ENCODE measurements at places on chromosomes 3 and 15.

GRCh38 chr3:43583481-43583880, 38.3 kb downstream of the ANO10 start:
- DNase-seq = peak; percentile 10

- DNase-seq = no peak
Observed at GRCh38 chr3:181267312-181267711, 277.8 kb upstream of the DNAJC19 start.

DNA sequence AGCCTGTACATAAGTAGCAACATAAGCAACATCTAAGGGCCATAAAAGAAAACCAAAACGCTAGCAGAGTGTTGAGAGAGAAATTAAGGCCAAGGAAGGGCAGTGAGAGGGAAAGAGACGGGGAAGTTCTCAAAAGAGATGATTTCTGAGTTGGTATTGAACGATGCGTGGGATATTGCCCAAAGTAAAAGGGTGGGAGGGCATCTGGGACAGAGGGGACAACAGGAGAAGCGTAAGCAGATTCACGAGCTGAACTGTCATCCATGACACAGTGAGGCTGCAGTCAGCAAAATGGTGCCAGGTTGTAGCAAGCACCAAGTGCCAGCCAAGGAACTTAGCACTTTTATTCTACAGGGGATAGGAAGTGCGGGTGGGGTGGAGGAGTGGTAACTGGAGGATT, 11.8 kb downstream of the NCEH1 start:
- DNase-seq = no peak

GRCh38 chr3:189188466-189188865, 16.7 kb downstream of the TPRG1 start:
- DNase-seq = no peak

- no peak for DNase-seq
Observed at GRCh38 chr3:138914870-138915502, 32.0 kb downstream of the FOXL2 start.

GRCh38 chr3:17176757-17177156, 292.0 kb downstream of the PLCL2 start:
- no peak for DNase-seq

- peak; percentile 50 for DNase-seq
Observed at GRCh38 chr3:39415983-39416382, 9.5 kb downstream of the RPSA start.

GRCh38 chr3:46614431-46614830, 2.1 kb downstream of the FAM240A start:
- no peak for DNase-seq

GRCh38 chr3:194575484-194576210, 57.6 kb downstream of the TMEM44 start:
- no peak for DNase-seq

DNA sequence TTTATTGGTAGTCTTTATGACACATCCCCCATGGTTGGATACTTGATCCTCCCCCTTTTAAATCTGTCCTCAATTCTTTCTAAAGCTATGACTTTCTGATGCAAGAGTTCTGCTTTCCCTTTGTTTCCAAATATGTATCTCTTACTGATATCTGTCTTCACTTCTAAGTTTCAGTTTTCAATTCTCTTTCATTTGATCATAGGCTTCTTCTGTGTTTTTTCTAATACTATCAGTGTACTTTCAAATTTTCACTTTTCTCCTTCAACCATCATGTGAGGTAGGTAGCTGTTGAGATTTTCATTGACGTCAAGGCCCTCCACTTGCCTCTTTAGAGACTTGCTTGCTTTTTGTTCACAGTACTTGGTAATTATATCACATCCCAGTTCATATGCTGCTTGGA, 436.5 kb downstream of the CNTN4 start:
- DNase-seq = no peak

DNA sequence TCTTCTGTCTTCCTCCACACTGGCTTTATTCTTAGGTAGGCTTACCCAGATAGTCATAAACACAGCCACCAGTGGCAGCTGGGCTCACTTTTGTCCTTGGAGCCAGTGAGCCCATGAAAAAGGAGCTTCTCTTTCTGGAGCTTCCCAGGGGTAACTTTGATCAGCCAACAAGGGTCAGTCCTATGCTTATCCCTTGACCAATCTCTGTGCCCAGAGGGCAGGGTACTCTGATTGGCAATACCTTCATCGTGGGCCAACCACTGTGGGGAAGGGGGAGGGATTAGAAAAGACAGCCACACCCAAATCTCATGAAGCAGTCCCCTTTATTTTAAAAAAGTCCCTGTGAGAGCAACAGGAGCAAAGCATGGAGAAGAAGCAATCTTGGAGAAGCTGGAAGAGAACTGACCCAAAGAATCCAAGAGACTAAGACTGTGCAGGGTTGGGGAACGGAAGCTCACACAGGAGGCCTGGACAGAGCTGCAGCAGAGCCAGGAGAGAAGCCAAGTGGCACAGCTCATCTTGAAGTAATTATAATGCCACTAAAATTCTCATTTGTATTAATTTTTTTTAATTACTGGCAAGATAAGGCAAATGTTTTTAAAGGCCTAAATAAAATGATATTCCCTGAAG, 70.4 kb downstream of the SSUH2 start:
- DNase-seq = no peak

DNA sequence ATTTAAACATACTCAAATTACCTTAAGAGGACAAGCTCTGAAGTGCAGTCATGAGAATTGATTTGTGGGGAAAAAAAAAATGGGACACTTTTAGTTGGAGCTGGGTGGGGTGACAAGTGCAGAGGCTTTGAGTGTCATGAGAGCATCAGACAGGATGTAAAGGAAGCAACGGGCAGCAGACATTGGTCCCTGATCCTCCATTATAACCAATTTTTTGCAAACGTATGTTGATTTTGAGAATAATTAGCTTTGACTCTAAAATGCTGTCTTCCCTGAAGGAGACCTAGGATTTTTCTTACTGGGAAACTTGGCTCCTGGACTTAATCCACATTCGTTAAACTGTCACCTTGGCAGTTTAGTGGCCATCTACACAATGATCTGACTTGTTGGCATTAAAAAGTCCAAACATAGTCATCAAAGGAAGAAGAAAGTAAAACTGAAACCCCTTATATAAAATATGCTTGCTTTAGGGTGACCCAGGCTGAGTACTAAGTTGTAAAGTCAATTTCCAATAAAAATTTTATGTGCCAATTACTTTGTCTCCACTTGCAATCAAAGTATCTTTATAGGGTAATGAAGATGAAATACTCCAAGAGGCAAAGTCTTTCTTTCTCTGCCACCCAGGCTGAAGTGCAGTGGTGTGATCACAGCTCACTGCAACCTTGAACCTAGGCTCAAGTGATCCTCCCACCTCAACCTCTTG, 45.6 kb downstream of the BCL2L10 start:
- DNase-seq = no peak

- DNase-seq = no peak
Observed at GRCh38 chr15:58795825-58796224, 24.7 kb downstream of the MINDY2 start.

- no peak for DNase-seq
Observed at GRCh38 chr15:64430000-64430735, 30.2 kb upstream of the ZNF609 start.

DNA sequence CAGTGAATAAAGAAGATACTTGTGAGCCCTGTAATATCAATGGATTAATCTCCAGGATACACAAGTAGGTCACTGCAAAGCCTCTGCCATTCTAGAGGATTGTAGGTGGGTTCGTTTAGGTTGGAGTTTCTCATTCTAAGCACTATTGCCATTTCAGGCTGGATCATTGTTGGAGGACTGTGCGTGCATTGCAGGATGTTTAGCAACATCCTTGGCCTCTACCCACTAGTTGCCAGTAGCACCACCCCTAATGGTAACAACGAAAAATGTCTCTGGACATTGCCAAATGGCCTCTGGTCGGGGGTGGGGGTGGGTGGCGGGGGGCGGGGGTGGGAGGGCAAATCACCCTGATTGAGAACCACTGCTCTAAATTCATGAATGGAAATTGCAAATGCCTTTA, 4.9 kb upstream of the IFT57 start:
- DNase-seq = no peak

GRCh38 chr3:71048948-71049347, 534.6 kb downstream of the FOXP1 start:
- no peak for DNase-seq

- no peak for DNase-seq
Observed at GRCh38 chr15:57458356-57458781, 82.1 kb downstream of the CGNL1 start.
